ENCODE measurements at places on chromosomes 5 and 9.

GRCh38 chr9:92650296-92650695, 19.6 kb downstream of the IPPK start:
- no peak for DNase-seq

- no peak for DNase-seq
These were observed 381.1 kb upstream of the CDH10 start for GRCh38 chr5:25025831-25026230.

GRCh38 chr5:61933787-61934626, 372.0 kb upstream of the KIF2A start:
- peak; percentile 63 for DNase-seq

GRCh38 chr5:159392871-159393270, 62.6 kb upstream of the IL12B start:
- DNase-seq, result no peak

DNA sequence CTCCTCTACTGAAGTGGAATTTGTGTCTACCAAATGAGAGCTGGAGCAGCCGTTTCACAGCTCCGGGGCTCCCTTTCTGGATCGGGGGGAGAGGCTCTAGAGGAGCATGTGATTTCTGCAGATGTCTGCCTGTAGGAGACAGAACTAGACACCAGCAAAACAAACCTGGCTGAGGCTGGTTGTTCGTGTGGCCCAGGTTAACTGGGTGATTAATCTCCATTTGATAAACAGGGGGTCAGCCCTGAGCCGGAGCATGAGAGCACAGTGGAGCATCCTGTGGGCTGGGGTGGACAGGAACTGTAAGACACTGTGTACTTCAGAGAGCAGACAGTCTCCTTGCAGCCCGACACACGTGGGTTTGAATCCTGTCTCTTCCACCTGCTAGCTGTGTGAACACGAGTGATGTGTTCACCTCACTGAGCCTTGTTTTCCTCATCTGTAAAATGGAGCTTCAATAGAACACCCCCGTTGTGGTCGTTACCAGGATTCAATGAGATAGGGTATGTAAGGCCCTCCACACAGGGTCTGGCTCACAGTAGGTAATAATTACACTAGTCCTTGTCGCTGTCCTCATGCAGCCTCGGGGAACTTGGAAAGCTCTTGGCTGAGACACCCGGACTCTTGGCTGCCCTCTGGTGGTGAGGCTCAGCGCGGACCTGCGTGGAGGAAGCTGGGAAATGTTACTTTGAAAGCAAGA, 12.9 kb downstream of the CXCL14 start:
- DNase-seq, result peak; percentile 77

GRCh38 chr5:14915291-14915952, 43.8 kb upstream of the ANKH start:
- no peak for DNase-seq

DNA sequence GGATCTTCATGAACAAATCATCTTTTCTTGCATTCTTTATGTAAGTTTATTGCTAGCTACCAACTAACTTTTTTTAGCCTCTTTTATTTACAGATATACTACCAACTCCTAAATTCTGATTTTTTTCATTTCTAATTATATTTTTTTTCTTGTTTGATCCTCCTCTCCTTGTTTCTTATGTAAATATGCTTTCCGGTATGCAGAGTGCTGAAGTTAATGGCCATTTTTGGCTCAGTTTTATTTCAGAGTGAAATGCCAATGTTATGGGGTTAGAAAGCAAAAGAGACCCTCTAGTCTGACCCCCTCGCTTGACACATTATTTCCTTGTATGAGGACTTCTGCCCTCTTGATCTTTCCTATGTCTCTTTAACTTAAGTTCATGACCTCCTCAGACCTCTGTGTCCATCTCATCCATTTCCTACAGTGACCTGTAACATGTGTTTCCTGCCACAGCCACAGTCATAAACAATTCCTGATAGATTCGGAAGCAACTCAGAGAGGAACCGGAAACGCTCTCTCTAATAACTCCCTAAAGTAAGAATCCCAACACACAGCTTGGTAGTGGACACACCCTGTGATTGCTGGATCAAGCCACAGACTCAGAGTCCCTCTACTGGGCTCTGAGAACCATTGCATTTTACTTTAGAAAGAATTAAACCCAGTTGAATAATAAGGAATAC, 42.9 kb upstream of the AFAP1L1 start:
- peak; percentile 65 for DNase-seq

- no peak for DNase-seq
These were observed 160.7 kb upstream of the ZNF608 start for GRCh38 chr5:124907098-124907644.

- no peak for DNase-seq
These were observed 536 bp downstream of the SLC27A4 start for GRCh38 chr9:128340691-128341434.

All from hematopoietic multipotent progenitor cell treated with erythropoietin and hydrocortisone succinate and interleukin-3 and kit ligand, for 8 days (in vitro differentiated cells).